ENCODE measurements at places on chromosomes 11 and 22.

GRCh38 chr11:129825380-129825779, 9.7 kb downstream of the TMEM45B start:
- DNase-seq, result no peak

- no peak for DNase-seq
Measured at GRCh38 chr11:126083829-126084607, 21.4 kb upstream of the CDON start.

DNA sequence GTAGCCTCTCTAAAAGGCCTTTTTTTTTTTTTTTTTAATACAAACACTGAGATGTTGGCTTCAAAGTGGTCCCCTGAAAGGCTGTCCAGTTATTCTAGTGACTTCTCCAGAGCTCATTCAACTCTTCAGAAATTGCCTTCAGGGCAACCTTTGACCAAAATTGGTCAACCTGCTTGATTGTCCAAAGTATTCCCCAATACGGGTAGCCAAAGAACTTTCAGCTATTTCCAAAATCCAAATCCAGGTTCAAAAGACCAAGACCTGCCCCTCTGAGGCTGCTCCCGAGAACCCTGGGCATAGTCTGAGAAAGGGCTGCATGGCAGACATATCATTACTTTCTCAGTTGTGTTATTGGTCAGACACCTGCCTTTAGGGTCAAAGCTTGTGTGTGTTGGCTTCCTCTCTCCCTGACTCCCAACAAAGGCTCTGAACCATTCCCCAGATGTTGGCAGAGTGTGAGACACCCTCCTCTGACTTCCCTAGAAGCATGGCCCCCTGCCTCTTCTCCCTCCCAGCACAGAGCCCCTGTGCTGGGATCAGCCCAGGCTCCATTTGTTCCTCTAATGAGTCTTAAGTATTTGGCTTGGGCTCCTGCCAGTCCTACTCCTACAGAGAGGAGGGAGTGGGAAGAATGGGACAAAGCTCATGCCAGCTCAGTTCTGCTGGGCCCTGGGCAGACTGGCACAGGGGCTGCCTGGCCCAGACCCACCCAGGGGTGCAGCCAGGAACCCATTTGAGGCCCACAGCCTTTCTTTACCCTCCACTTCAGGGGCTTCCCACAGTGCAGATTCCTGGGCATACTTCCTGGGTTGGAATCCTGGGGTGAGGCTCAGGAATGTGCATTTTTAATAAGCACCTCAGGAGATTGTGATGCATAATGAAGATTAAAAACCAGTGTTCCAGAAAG, 30.3 kb downstream of the TNKS1BP1 start:
- no peak for DNase-seq

- DNase-seq, result no peak
Measured at GRCh38 chr11:61738776-61739175, 13.7 kb upstream of the MYRF start.

DNA sequence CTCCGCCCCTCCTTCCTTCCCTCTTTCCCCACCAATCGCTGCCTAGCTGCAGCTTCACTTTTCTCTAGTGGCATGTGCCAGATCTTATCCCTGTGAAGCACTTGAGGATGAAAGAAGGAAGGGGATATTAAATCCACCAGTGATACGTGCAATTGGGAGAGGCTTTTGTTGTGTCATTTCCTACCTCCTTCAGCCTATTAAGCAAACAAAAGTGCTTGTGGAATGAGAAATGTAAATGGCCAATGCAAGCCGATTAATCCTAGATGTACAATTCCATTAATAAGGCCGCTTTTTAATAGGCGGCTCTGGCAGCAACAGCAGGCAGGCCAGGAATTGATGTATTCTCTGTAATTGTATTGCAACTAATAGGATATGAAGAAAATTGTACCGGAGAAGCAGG, 23.3 kb downstream of the NTM start:
- DNase-seq, result no peak

GRCh38 chr11:77267962-77268361, 33.5 kb downstream of the GDPD4 start:
- no peak for DNase-seq

GRCh38 chr11:14070896-14071295, 108.4 kb downstream of the SPON1 start:
- no peak for DNase-seq

DNA sequence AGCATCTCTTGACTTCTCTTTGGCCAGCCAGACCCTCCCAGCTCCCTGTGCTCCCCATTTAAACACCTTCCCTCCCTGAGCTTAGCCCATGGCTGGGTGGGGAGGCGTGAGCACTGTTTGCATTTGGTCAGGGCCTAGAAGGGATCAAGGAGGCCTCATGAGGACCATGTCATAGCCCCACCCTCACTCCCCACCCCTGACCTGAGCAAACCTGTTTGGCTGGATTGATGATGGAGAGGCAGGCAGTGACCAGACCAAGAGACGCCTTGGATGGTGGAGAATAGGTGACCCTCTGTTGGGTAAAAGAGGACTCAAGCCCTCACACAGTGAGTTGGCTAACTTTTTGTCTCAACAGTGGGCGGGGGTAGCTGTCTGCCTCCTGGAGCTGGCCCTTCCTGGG, 49.9 kb downstream of the ST3GAL4 start:
- no peak for DNase-seq

DNA sequence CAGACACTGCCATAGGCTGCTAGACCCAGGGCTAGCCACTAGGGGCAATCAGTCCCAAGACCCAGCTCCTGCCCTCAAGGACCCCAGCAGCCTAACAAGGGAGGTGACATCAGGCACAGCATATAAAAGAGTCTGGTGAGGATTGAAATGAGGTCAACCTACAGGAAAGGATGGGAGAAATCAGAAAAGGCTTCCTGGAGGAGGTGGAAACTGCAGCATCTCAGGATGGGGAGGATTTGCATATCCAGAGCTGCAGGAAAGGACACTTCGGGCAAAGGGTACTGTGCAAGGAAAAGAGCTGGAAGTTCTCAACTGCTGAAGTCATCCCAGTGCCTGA, 2.9 kb upstream of the ARFGAP2 start:
- DNase-seq, result no peak

GRCh38 chr11:61685617-61685967, 5.4 kb downstream of the DAGLA start:
- DNase-seq, result no peak

DNA sequence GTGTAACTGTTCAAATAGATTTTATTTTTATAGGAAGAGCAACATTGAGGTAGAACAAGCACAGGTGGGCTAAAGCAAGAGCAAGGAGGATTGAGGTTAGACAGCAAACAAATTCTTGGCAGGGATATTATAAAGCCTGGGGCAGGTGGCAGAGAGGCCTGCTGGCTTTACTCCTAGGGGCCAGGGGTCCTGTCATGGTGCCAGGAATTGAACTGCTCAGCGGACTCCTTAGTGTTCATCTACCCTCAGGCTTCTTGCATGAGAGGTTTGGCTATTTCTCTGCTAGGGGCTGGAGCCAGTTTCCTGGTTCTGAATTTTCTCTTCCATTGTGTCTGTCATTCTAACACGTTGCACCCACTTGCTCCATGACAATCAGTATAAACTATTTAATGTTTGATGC, 217.2 kb upstream of the NCAM1 start:
- no peak for DNase-seq

DNA sequence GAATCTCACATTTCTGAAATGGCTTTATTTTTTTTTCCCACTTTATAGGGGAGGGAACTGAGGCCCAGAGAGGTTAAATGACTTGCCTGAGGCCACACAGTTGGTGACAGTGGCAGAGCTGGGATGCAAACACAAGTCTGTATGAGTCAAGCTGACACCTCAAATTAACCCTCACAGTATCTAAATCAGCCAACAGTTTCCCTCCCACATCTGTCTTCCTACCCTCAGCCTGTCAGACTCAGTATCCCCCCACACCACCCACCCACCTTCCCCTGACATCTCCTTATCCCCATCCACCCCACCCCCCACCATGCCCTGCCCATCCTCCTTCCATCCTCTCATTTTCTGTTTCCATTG, 95.2 kb downstream of the TP53I11 start:
- DNase-seq, result no peak

DNA sequence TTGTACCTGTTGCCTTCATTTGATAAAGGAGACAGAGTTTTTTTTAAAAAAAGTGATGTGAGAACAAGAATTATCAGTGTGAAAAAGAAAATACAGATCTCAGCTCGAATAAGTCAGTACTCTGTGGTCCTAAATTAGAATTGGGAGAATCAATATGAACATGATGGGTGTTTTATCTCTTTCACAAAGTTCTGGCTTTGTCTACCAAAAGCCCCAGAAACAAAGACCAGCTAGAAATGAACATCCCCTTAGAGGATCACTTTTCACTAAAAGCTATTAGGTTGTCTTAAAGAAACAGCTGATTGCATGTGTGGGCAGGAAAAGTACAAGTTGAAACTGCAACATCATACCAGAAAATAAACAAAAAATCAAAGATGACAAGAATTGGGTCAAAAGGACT, 8.4 kb upstream of the ST14 start:
- no peak for DNase-seq

DNA sequence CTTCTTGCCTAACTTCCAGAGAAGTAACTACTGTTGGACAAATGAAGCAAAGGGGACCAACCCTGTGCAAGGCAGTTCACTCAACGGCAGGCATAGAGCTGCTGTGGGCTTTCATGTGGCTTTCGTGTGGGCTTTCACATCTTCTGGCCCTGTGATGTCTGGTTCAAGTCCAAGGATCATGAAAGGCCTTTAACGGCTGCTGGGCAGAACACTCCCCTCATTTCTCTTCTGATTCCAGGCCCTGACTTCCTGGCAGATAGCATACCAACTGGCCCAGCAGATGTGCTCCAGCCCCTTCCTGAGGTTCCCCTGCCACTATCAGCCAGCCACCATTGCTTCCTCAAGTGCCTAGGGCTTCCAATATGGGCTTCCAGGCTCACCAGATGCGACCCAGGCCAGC, 28.7 kb upstream of the CTR9 start:
- DNase-seq, result no peak

DNA sequence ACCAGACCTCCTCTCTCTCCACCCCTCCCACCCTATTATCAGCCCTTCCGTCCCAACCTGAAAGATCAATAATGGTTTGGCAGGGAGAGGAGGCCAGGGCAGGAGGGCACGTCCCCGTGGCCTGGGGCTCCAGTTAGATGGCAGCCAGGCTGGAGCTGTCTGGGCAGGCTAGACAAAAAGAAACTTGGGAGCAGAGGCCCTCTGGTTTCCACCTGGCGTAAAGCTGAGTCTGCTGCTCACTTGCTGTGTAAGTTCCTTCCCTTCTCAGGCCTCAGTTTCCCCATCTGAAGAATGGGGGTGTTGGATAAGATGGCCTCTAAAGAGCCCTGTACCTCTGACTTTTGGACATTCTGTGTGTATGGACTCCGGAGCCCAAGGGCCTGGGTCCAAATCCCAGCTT, 3.8 kb upstream of the RHOD start:
- DNase-seq, result no peak

DNA sequence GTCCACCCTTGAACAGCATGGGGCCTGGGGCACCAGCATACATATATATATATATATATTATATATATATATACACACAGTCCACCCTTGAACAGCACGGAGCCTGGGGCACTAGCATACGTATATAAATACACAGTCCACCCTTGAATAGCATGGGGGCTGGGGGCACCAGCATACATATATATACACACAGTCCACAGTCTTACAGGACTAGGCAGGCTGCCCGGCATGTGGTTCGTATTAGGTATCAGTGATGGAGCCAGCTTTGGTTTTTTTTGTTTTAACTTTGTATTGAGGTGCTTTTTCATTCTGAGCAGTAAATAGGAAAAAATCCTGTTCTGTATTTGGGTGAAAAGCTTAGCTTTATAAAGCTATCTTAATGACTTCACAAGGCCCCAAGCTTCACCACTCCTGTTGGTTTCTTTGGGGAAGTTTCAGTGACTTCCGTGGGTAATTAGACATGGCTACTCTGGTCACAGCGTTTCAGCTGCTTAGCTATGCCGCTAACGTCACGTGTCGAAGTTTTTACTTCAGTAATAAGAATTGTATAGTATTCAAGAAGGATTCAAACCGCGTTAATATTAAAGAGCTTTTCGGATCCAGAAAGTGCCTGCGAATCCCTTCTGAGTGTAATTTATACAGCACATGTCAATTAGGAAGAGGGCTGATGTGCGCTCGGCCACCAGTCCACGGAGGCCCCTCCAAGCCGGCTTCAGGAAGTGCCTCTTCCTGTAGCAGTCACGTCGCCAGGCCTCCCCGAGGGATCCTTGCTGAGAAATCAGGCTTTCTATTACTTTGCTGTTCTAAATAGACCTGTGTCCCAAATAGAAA, 179.7 kb downstream of the TBC1D22A start:
- DNase-seq, result no peak

DNA sequence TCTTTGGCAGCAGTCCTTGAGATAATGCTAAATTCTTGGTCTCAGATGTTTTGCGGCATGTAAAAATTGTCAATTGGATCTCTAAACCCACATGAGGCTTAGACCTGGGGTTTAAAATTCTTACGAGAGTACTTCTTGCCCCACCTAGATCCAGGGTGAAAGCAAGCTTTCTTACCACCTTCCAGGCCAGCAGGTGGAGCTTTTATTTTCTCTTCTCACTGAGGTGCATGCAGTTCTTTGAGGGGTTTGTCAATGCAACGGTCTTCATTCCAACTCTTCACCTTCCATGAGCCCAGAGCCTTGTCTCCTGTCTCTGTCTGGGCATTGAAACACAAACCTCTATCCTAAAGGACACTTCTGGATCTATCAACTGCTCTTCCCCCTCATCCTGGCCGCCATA, 154.1 kb downstream of the MYO18B start:
- DNase-seq, result no peak

GRCh38 chr11:119361941-119362725, 15.6 kb upstream of the MFRP start:
- no peak for DNase-seq

DNA sequence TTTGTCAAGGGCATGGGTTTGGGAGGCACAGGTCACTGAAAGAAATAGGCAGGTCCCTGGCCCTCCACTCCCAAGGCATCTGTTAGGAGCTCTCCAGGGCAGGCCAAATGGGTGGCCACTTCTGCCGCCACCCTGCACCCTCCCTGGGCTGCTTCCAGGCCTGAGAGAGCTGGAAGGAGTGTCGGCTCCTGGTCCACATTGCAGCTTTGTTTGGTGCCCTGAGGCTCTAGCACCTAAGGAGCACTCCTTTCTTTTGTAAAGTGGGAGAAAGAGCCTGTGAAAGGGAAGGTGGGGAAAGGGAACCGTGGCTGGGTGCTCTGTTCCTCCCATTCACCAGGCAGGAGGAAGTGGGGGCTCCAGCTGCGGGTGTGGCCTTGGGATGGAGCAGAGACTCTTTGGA, 12.3 kb upstream of the FGF4 start:
- no peak for DNase-seq

- DNase-seq, result no peak
Measured at GRCh38 chr11:62669420-62670161, 1.9 kb upstream of the UQCC3 start.

DNA sequence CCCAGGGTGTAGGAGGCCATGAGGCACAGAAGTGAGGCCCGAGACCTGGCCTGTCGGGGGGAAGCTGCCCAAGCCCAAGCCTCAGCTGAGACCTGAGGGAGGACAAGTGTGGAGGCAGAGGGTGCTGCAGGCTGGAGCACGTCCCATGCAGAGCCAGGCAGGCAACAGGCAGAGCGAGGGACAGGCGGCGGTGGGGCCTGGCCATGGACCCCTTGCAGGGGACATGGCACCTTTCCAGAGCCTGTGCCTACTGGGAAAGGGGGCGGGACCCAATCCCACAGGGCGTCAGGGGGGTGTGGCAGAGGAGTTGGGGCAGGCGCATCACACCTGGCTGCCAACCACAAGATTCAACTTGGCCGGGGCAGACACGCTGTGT, 4.3 kb downstream of the TNNI2 start:
- no peak for DNase-seq
